ENCODE measurements at places on chromosomes 16 and 17. TPM values are rescaled to one million over a fixed set of nuclear protein-coding genes. Genes with fewer than 3 reads are reported as not detected.

GRCh38 chr17:8964801-8965393 lies 610 bp downstream of the PIK3R5 start:
- peak overlapping the region; percentile 28 for H3K4me3 ChIP-seq
- no peaks in the 10 kb centered on the region for H3K27me3 ChIP-seq
- no peak overlapping the region for H3K27ac ChIP-seq

DNA sequence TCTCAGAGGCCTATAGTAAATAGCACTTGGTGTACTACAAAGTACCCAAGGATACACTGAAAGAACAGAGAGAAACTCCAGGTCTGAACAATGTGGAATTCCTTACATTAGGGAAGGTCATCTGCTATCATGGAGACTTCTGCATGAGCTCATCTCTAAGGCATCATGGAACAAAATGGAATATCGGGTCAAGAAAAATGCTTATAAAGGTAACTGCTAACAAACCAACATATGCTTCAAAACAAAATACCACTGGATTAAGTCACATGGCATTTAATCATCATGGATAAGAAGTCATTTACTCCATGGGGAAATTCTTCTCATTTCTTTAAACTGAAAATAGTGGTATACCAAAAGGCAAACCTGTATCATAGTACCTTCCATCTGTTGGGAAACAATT lies 34.2 kb downstream of the TXNDC11 start:
- DNase-seq: no peak
- H3K27me3 ChIP-seq: no peaks in the 10 kb centered on the region
- H3K27ac ChIP-seq: no peak overlapping the region
- peaks cover 7% of the 10 kb centered on the region for H3K36me3 ChIP-seq

DNA sequence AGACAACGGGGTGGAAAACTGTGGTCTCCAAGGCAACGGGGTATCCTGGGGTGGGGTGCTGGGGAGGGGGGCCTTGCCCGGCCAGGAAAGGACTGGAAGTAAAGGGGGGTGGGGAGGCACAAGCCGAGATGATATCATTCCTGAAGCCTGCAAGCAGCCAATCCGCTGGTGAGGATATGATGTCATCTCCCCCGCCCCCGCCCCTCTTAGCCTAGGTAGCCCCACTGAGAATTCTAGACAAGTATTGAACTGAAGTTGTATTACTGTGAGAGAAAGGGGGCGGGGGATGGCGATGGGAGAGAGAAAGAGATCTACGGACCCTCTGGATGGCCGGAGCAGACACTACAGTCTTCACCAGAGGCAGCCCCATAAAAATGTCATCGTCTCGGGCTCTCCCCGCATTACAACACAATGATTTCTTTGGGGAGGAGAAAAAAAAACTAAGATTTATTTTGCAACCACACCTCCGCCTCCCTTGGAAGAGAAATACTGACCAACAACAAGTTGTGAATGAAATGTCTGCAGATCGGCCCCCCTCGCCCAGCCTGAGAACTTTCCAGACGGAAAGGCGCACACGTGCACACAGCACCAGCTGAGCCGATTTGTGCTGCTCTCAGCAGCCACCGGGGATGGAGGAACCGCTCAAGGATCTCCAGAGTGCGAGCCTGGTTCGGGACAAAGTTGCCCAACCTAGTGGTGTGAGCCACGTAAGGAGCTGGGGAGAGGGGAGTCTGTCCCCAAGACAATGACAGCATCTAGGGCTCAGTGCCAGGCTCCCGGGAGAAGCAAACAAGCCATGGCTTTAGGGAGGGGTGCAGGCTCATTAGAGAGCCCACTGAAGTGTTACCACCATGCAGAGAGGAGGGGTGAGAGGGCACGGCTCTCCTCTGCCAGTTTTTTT lies 222.1 kb downstream of the SOX9 start:
- DNase-seq: no peak
- H3K36me3 ChIP-seq: no peaks in the 10 kb centered on the region
- H3K4me1 ChIP-seq: peaks cover 7% of the 10 kb centered on the region
- no peak overlapping the region for H3K27ac ChIP-seq
- no peaks in the 10 kb centered on the region for H3K27me3 ChIP-seq
- no peak overlapping the region for H3K4me3 ChIP-seq

- H3K27me3 ChIP-seq: no peaks in the 10 kb centered on the region
- H3K4me1 ChIP-seq: no peaks in the 10 kb centered on the region
- no peaks in the 10 kb centered on the region for H3K36me3 ChIP-seq
- H3K27ac ChIP-seq: no peak overlapping the region
- no peak for DNase-seq
- H3K4me3 ChIP-seq: no peak overlapping the region
Measured at GRCh38 chr16:22675745-22676540, 138.0 kb upstream of the HS3ST2 start.

GRCh38 chr17:27915709-27916108 lies 22.5 kb upstream of the LYRM9 start:
- no peak overlapping the region for H3K4me3 ChIP-seq
- no peaks in the 10 kb centered on the region for H3K4me1 ChIP-seq
- no peak overlapping the region for H3K27ac ChIP-seq
- no peak for DNase-seq
- no peaks in the 10 kb centered on the region for H3K36me3 ChIP-seq

- H3K4me1 ChIP-seq: peaks cover 4% of the 10 kb centered on the region
- H3K27ac ChIP-seq: no peak overlapping the region
- no peak for DNase-seq
- H3K4me3 ChIP-seq: no peak overlapping the region
- H3K27me3 ChIP-seq: no peaks in the 10 kb centered on the region
- peaks cover 2% of the 10 kb centered on the region for H3K36me3 ChIP-seq
Measured at GRCh38 chr16:69088684-69089083, 16.8 kb upstream of the HAS3 start.

- no peak overlapping the region for H3K4me3 ChIP-seq
- H3K36me3 ChIP-seq: peaks cover 64% of the 10 kb centered on the region
- peak overlapping the region; percentile 2 for H3K27ac ChIP-seq
- H3K27me3 ChIP-seq: no peaks in the 10 kb centered on the region
- peaks cover 4% of the 10 kb centered on the region for H3K4me1 ChIP-seq
Measured at GRCh38 chr16:81518439-81518757, 73.8 kb downstream of the CMIP start.

- H3K4me3 ChIP-seq: no peak overlapping the region
- no peak overlapping the region for H3K27ac ChIP-seq
- peaks cover 21% of the 10 kb centered on the region for H3K4me1 ChIP-seq
- DNase-seq: no peak
- no peaks in the 10 kb centered on the region for H3K36me3 ChIP-seq
- no peaks in the 10 kb centered on the region for H3K27me3 ChIP-seq
Measured at GRCh38 chr17:8053600-8053999, 14.7 kb downstream of the ALOX15B start.

DNA sequence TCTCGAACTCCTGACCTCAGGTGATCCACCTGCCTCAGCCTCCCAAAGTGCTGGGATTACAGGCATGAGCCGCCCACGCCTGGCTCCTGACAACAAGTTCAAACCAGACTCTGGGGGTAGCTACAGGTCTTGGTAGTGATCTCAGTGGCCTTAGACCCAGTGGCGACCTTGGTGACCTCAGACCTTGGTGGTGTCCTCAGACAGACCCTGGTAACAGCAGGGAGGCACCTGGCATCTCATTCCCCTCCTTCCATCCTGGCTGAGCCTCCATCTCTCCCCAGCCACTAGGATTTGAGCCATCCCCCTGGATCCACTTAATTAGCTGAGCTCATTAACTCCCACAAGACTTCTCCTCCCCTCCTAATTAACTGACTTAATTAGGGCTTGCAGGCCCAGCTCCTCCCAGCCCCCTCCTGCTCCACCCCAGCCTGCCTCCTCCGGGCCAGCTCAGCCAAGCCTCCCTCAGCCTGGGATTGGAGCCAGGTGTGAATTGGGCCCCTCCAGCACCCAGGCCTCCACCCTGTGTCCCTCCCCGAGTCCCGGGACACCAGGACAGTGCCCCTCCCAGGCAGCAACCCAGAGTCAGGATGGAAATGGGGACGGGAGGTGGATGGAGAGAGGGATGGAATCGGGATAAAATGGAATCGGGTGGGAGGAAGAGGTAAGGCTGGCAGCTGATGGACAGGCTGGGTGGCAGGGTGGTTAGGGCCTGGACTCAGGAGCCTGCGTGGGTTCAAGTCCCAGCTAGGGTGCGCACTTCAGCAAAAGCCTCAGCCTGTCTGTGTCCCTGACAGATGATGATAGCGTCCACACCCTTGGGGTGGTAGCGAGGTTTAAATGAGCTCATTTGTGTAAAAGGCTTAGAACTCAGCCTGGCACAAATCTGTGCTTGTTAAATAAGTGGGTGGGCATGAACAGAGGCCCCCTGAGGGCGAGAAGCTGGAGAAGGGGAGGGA lies 11.2 kb upstream of the SBK1 start:
- no peaks in the 10 kb centered on the region for H3K4me1 ChIP-seq
- DNase-seq: no peak
- no peak overlapping the region for H3K27ac ChIP-seq

- H3K27ac ChIP-seq: no peak overlapping the region
- no peaks in the 10 kb centered on the region for H3K36me3 ChIP-seq
- H3K4me3 ChIP-seq: no peak overlapping the region
- no peaks in the 10 kb centered on the region for H3K27me3 ChIP-seq
Measured at GRCh38 chr16:60463986-60464385, 1572.3 kb downstream of the CDH8 start.

GRCh38 chr17:74271901-74272561 lies 2.0 kb upstream of the DNAI2 start:
- H3K36me3 ChIP-seq: no peaks in the 10 kb centered on the region
- no peaks in the 10 kb centered on the region for H3K27me3 ChIP-seq
- no peak overlapping the region for H3K27ac ChIP-seq
- DNase-seq: no peak
- H3K4me3 ChIP-seq: no peak overlapping the region

DNA sequence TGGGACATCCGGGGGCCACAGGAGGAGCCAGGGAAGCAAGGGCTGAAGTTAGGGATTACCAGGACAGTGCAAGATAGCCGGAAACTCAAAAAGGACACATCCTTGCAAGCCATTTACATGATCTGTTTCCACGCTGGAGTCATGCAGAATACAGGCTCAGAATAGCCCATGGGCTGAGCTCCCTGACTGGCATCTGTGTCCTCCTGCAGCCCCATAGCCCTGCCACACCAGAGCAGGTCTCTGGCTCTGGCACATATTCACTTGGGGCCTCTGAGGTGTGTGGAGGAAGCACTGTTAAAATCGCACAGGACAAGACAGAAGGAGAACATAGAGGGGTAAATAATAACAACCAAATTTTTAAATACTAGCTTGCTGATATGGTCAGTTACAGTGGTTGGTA lies 65.8 kb downstream of the ELAC2 start:
- H3K4me3 ChIP-seq: no peak overlapping the region
- no peak for DNase-seq
- no peak overlapping the region for H3K27ac ChIP-seq
- H3K4me1 ChIP-seq: no peaks in the 10 kb centered on the region
- H3K36me3 ChIP-seq: peaks cover 3% of the 10 kb centered on the region

DNA sequence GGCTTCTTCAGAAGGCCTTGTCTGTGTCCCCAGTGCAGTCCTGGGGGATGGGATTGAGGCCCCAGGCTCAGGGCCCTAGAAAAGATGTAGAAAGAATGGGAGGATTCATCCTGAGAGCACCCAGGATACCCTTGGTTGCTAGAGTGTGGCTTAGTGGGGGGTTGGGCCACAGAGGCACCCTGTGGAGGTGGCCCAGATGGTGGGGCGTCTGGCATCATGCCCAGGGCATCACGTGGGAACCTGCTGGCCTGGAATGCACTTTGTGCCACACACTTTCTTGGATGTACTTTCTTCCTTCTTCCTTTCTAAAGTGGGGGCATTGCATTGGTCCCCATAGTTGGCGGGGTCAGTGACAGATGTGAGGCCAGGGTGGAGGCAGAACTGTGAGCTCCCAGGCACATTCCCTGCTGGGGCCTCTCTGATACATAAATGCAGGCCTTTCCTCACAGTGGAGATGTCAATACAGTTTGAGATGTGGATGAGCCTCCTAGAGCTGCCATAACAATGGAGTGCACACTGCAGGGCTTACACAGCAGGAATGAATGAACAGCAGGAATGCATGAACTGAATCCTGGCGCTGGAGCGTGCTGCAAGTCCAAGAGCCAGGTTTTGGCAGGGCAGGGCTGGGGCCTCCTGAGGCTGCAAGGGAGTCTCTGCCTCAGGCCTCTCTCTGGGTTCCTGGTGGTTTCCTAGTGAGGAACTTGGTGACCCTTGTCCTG lies 43.3 kb downstream of the MGAT5B start:
- no peaks in the 10 kb centered on the region for H3K36me3 ChIP-seq
- no peaks in the 10 kb centered on the region for H3K4me1 ChIP-seq
- no peaks in the 10 kb centered on the region for H3K27me3 ChIP-seq

- no peaks in the 10 kb centered on the region for H3K27me3 ChIP-seq
- no peak for DNase-seq
- H3K36me3 ChIP-seq: peaks cover 11% of the 10 kb centered on the region
- H3K4me1 ChIP-seq: no peaks in the 10 kb centered on the region
Measured at GRCh38 chr17:66737524-66737923, 97.4 kb upstream of the CACNG5 start.

- H3K27ac ChIP-seq: peak overlapping the region; percentile 14
- peaks cover 7% of the 10 kb centered on the region for H3K4me1 ChIP-seq
- H3K4me3 ChIP-seq: no peak overlapping the region
- no peak for DNase-seq
Measured at GRCh38 chr16:14095883-14096551, 24.9 kb downstream of the MRTFB start.

- no peak for DNase-seq
- peaks cover 40% of the 10 kb centered on the region for H3K27me3 ChIP-seq
- no peaks in the 10 kb centered on the region for H3K36me3 ChIP-seq
Measured at GRCh38 chr16:1263591-1264344, 7.9 kb downstream of the TPSD1 start.

- DNase-seq: no peak
- H3K27me3 ChIP-seq: no peaks in the 10 kb centered on the region
- no peak overlapping the region for H3K4me3 ChIP-seq
- H3K4me1 ChIP-seq: no peaks in the 10 kb centered on the region
- H3K36me3 ChIP-seq: no peaks in the 10 kb centered on the region
Measured at GRCh38 chr16:85302848-85303353, 190.6 kb upstream of the CIBAR2 start.

DNA sequence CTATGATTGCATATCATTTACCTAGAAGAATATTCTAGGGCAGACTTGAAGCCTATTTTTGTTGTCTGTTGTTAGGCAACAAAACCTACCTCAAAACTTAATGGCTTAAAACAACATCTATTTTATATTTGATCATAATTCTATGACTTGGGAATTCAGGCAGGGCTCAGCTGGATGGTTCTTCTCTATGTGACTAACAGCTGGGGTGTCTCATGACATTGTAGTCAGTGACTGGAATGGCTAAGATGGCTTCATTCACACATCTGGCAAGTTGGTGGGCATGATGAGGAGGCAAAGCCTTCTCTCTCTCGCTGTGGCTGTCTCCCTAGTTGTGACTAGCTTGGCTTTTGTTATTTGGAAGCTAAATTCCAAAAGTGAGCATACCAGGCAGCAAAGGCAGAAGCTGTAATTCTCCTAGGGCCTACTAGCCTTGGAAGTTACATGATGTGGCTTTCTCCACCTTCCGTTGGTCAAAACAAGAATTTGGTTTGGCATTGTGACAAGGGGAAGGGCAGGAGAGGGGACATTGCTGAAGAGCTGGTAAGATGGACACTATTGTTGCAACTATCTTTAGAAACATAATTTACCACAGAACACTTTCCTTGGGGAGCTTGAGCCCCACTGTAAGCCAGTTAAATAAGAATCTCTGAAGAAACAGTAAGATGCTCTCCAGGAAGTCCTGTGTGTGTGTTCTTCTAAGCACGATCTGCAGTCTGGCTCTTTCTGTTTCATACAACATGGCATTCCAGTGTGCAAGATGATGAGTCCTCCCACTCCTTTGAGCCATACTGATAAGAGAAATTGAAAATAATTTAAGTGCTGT lies 39.4 kb downstream of the ZNRF1 start:
- no peaks in the 10 kb centered on the region for H3K27me3 ChIP-seq
- H3K4me3 ChIP-seq: no peak overlapping the region
- DNase-seq: no peak
- no peaks in the 10 kb centered on the region for H3K4me1 ChIP-seq

The CX3CL1 gene
- 0.81 TPM for polyA plus RNA-seq

The ITGA3 gene
- 75.7 TPM for polyA plus RNA-seq

The ENPP7 gene
- 114 TPM for polyA plus RNA-seq

The FAM83G gene
- 17.1 TPM for polyA plus RNA-seq

The CENPT gene
- 25.3 TPM for polyA plus RNA-seq

The ZG16 gene
- polyA plus RNA-seq: 75.4 TPM

The DNAH2 gene
- not detected for polyA plus RNA-seq
